Uterine smooth muscle cell (primary cell): ENCODE measurements at places on chromosomes 12 and 14. TPM values are rescaled to one million over a fixed set of nuclear protein-coding genes. Genes with fewer than 3 reads are reported as not detected.

The ACSM4 gene
- not detected in 2 replicates for total RNA-seq

The PNN gene
- total RNA-seq: 20.4 and 27.3 TPM in 2 replicates

The DEGS2 gene
- 0.12 TPM in 1 of 2 replicates, not detected in the other for total RNA-seq

The RDH16 gene
- 0.22 and 0.25 TPM in 2 replicates for total RNA-seq

The TAS2R7 gene
- total RNA-seq: not detected in 2 replicates

The RHNO1 gene
- total RNA-seq: 20.6 and 30.1 TPM in 2 replicates

The JPH4 gene
- under 0.01 TPM in 1 of 2 replicates, not detected in the other for total RNA-seq

The RNF212B gene
- total RNA-seq: not detected in 2 replicates

The IL31 gene
- total RNA-seq: not detected in 2 replicates

The GDF3 gene
- not detected in 2 replicates for total RNA-seq

The EFS gene
- 5.5 and 7.6 TPM in 2 replicates for total RNA-seq

The APOLD1 gene
- total RNA-seq: 9.0 and 13.2 TPM in 2 replicates

The FAM90A1 gene
- 0.11 and 0.12 TPM in 2 replicates for total RNA-seq

The RTRAF gene
- total RNA-seq: 78.1 and 109 TPM in 2 replicates

The CLEC2A gene
- total RNA-seq: not detected in 2 replicates

The MAP3K12 gene
- total RNA-seq: 27.3 and 42.9 TPM in 2 replicates

The FGD6 gene
- 3.4 and 7.1 TPM in 2 replicates for total RNA-seq

The PMCH gene
- total RNA-seq: not detected in 2 replicates

The MGP gene
- 4.0 and 45.0 TPM in 2 replicates for total RNA-seq

The PPM1H gene
- total RNA-seq: 0.22 and 1.00 TPM in 2 replicates

The SETD3 gene
- 48.8 and 49.9 TPM in 2 replicates for total RNA-seq

The TMEM30B gene
- 0.11 and 0.12 TPM in 2 replicates for total RNA-seq

The GZMB gene
- not detected in 2 replicates for total RNA-seq

The INHBC gene
- not detected in 2 replicates for total RNA-seq

The MYF6 gene
- 0.11 TPM in 1 of 2 replicates, not detected in the other for total RNA-seq

The TMTC1 gene
- 27.9 and 32.6 TPM in 2 replicates for total RNA-seq

The KERA gene
- not detected in 2 replicates for total RNA-seq

The DCN gene
- 87.0 and 193 TPM in 2 replicates for total RNA-seq

The FITM1 gene
- total RNA-seq: 0.37 TPM in 1 of 2 replicates, not detected in the other

The CPNE6 gene
- not detected in 2 replicates for total RNA-seq

The KICS2 gene
- 8.9 and 9.1 TPM in 2 replicates for total RNA-seq

The OR4K2 gene
- not detected in 2 replicates for total RNA-seq

The CHPT1 gene
- total RNA-seq: 49.6 and 60.9 TPM in 2 replicates

The IGF1 gene
- total RNA-seq: 0.25 TPM in 1 of 2 replicates, not detected in the other

The CCDC197 gene
- not detected in 2 replicates for total RNA-seq

The PIANP gene
- under 0.01 TPM in 1 of 2 replicates, not detected in the other for total RNA-seq

The MUCL1 gene
- total RNA-seq: not detected in 2 replicates

The GUCY2C gene
- not detected in 2 replicates for total RNA-seq

The MAP4K5 gene
- 80.6 and 82.4 TPM in 2 replicates for total RNA-seq

The ASB2 gene
- total RNA-seq: 1.2 and 3.5 TPM in 2 replicates

The CDH24 gene
- 6.1 and 12.2 TPM in 2 replicates for total RNA-seq

The PPP1R1A gene
- total RNA-seq: not detected in 2 replicates

The DPPA3 gene
- not detected in 2 replicates for total RNA-seq

The NTS gene
- 9.1 and 16.2 TPM in 2 replicates for total RNA-seq

The SVOP gene
- total RNA-seq: 0.25 TPM in 1 of 2 replicates, not detected in the other

The RTN1 gene
- total RNA-seq: 0.12 and 0.33 TPM in 2 replicates

The CEBPE gene
- total RNA-seq: not detected in 2 replicates

The LUM gene
- 186 and 540 TPM in 2 replicates for total RNA-seq

The HOTAIR gene
- under 0.01 TPM in 1 of 2 replicates, not detected in the other for total RNA-seq

The PTGER2 gene
- 17.5 and 22.9 TPM in 2 replicates for total RNA-seq

The KRT85 gene
- not detected in 2 replicates for total RNA-seq

The CCDC184 gene
- 0.22 and 0.25 TPM in 2 replicates for total RNA-seq

The TAS2R9 gene
- total RNA-seq: 0.12 TPM in 1 of 2 replicates, not detected in the other

The RITA1 gene
- 14.7 and 17.5 TPM in 2 replicates for total RNA-seq
